ENCODE measurements at places on chromosomes 5 and 9. TPM values are rescaled to one million over a fixed set of nuclear protein-coding genes. Genes with fewer than 3 reads are reported as not detected.

Gene IL9
- not detected for total RNA-seq

Gene SHB
- not detected for total RNA-seq

Gene ZNF454
- not detected for total RNA-seq

Gene SPATA9
- total RNA-seq, result not detected

Gene BHMT
- not detected for total RNA-seq

Gene NR6A1
- 0.19 TPM for total RNA-seq

Gene IRGM
- 2.2 TPM for total RNA-seq

Gene PCDHA8
- total RNA-seq, result not detected

Gene TMEFF1
- not detected for total RNA-seq

Gene RLN1
- 2.6 TPM for total RNA-seq

Gene MSX2
- total RNA-seq, result 0.17 TPM

DNA sequence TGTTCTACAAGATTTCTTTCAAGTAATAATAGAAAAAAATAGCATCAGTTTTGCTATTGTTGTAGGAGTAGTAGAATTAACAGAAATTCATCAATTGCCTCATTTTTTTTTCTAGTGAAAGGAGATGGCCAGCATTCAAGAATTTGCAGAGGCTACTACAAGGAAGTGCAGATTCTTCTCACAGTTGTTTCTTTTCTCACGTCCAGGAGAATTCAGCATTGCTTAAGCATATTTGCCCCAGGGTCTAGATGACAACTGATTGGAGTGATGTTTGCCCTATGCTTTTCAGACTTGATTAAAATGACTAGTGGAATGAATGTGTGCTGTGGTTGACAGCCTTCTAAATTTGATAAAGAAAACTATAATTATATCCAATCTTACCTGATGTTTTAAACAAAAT lies 46.6 kb upstream of the SLC12A2 start:
- no peak for DNase-seq

DNA sequence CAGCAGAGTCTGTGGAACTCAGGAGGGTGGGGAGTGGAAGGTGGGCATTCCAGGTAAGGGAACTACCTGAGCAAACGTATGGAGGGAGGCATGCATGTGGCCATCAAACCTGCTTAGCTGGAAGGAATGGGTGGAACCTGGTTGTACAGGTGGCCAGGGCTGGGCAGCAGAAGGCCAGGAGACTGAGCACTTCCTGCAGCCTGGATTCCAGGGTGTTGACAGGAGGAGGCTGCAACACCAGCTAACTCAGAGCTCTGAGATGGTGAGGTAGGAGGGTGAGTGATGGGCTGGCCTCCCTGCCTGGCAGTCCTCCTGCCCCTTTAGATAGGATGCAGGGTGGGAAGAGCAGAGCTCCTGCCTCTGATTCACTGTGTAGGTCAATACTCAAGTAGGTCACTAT lies 92.5 kb upstream of the CPEB4 start:
- DNase-seq, result no peak

GRCh38 chr5:119694284-119694683 lies 64.9 kb downstream of the FAM170A start:
- no peak for DNase-seq

DNA sequence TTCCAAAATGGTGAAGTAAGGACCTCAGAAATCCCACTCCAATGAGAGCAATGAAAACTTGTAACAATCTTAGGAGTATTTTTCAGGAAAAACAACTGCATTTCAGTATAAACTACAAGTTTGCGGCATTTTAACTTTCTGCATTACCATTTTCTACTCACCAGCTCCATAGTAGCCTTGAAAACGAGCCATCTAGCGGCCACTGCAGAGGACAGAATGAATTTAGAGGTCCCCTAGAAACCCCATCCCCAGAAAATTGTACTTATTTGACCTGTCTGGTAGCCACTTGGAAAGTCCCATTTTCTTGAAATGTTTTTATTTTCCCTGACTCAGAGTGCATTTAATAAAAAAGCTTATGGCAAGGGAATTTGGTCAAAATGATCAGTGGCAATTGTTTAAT lies 205.4 kb upstream of the ITGA1 start:
- DNase-seq, result no peak

DNA sequence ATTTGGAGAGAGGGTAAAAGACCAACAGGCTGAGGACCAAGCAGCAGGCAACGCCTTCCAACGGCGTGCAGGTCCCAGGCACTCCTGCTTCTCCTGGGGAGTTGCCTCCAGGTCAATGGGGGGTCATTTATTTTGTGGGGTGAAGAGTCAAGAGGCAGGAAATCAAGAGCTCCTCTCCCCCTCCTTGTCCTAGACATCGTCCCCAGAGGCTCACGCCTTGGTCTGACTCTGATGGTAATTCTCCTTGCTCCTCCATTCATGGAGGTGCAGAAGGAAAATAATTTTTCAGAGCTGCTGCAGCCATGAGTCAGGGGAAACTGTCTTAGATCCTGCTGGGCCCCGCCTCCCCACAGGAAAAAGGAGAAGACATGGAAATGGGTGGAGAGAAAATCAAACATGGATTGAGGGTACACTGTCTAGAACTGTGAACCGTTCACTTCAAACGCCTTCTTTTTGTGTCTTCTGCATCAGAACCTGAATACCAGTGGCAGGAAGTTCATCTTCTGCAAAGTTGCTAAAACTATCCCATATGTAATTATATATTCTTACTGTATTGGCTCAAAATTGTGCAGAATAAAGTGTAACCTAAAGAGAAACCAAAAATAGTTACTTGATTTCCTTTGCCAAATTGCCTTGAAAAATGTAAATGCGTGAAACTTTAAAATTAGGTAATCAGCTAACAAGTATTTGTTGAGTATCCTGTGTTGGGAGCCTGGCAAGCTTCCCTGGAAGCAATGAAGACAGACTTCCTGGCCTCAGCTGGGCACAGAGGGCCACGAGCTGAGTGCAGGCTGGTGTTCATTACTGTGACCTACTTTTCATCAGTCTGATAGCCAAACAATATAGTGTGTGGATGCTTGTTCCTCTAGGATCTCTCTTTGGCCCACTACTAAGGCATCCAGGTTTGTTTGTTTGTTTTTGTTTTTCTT lies 142.0 kb downstream of the CMYA5 start:
- no peak for DNase-seq

DNA sequence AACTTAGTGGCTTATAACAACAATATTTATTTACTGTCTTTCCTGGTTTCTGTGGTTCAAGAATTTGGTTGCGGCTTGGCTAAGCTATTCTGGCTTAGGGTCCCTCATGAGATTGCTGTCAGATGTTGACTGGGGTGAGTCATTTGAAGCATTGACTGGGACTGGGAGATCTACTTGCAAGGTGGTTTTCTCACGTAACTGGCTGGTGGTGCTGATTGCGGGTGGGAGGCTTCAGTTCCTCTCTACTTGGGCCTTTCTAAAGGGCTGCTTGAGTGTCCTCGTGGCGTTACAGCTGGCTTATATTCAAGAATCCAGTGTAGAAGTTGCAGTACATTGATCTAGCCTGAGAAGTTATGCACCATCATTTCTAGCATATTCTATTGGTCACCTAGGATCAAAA lies 218.5 kb upstream of the ELAVL2 start:
- DNase-seq, result no peak

DNA sequence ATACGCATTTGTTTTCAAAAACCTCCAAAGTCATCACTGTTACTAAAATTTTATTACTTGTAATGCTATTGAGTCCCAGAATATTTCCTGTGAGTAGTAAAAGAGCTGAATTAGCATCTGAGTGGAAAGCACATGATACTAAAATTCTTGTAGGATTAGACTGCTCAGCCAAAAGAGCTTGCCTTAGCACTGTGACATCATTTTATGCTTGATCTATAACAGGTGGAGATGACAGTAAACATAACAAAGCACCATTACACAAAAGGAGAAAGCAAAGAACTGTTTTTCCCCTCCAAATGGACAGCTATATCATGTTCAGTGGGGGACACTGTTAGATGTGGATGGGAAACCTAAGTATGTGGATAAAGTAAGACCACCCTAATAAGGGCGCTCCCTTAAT lies 5.8 kb upstream of the JAK2 start:
- DNase-seq, result no peak

GRCh38 chr9:117424291-117424690 lies 9.4 kb upstream of the ASTN2 start:
- DNase-seq, result no peak

- peak; percentile 51 for DNase-seq
Measured at GRCh38 chr9:112751056-112751795, 666 bp downstream of the SNX30 start.

- no peak for DNase-seq
Measured at GRCh38 chr5:139378101-139378825, 4.8 kb downstream of the SLC23A1 start.

GRCh38 chr5:177468685-177469628 lies 4.5 kb downstream of the DBN1 start:
- no peak for DNase-seq

DNA sequence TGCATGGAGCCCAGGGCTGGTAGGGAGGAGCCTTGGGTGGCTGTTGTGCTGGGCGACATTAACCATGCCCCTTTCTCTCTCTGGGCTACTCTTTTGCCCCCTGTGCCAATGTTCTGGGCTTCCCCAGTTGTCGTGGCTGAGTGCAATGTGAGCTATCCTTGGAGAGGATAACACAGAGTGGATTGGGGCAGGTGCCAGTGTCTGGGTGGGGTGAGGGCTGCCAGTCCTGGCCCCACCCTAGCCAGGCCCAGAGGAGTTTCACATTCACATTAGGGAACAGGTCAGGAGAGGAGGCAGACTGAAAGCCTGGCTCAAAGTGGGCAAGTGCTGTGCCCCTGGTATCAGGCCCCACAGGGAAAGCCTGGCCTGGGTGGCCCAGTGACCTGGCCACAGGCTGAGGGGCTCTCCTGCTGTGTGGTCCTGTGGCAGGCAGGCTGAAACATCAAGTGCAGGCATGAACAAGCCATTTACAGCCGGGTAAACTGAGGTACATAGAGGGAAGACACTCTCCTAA lies 7.5 kb upstream of the NDST1 start:
- no peak for DNase-seq

GRCh38 chr5:158727771-158728311 lies 371.9 kb downstream of the EBF1 start:
- DNase-seq, result no peak

GRCh38 chr5:72786676-72787075 lies 29.8 kb upstream of the TNPO1 start:
- no peak for DNase-seq

DNA sequence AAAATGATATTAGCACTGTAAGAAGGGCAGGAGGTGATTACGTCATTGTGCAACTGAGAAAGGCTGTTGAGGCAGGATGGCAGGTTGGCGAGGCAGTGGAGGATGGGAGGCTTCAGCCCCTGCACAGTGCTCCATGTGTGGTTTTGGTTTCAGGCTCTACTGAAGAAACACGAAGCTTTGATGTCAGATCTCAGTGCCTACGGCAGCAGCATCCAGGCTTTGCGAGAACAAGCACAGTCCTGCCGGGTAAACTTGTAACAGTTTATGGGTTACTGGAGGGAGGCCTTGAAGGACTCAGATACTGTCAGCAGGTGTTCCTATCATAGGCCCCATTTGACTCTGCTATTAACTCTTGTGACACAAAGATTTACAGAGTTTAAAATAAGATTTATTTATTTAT lies 35.1 kb downstream of the SPTAN1 start:
- peak; percentile 82 for DNase-seq

- no peak for DNase-seq
Measured at GRCh38 chr5:122129306-122129705, at the start of gene ZNF474. ZNF474 (plus strand) TSS chr5:122129546; CDS start chr5:122151991, 22,445 bp downstream.

GRCh38 chr5:118953652-118954005 lies 34.7 kb downstream of the DTWD2 start:
- DNase-seq, result no peak

DNA sequence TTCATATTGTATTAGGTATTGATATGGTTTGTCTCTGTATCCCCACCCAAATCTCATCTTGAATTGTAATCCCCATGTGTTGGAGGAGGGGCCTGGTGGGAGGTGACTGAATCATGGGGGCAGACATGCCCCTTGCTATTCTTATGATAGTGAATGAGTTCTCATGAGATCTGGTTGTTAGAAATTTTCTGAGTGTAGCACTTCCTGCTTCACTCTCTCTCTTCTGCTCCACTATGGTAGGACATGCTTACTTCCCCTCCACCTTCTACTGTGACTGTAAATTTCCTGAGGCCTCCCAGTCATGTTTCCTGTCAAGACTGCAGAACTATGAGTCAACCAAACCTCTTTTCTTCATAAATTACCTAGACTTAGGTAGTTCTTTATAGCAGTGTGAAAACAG lies 187.4 kb upstream of the SLC24A2 start:
- peak; percentile 44 for DNase-seq

GRCh38 chr5:93299681-93300308 lies 281.2 kb downstream of the NR2F1-AS1 start:
- no peak for DNase-seq

GRCh38 chr5:149435015-149435376 lies 55.9 kb upstream of the IL17B start:
- no peak for DNase-seq

- no peak for DNase-seq
Measured at GRCh38 chr5:172050080-172050479, 43.6 kb upstream of the FBXW11 start.

DNA sequence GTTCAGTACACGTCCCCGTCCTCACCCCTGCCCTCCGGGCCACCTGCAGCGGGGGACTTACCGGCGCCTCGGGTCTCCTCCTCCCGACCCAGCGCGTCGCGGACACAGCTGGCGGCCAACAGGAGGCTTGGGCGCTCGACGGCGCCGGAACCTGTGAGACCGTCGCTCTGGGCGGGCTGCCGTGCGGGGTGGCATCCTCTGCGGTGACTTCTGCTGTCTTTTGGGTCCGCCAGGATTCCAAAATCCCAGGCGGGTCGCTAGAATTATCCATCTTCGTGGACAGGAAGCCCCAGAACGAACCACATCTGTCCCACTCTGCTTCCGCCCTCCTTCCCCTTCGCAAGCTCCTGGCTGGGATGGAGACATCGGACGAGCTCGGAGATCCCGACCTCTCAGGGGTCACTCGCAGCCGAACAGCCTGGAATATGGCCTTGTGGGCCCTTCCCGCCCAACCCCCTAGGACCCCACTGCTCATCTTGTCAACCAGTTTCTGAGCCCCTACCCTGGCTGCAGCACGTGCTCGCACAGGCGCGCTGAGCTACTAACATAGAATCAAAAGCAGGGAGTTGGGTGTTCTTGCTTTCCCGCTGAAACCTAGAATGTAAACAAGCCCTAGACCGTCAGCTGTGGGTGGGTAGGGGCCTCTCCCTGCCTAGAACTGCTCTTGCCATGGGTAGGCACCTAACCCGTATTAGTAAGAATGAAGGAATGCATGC lies 947 bp upstream of the MARCHF3 start:
- peak; percentile 22 for DNase-seq

DNA sequence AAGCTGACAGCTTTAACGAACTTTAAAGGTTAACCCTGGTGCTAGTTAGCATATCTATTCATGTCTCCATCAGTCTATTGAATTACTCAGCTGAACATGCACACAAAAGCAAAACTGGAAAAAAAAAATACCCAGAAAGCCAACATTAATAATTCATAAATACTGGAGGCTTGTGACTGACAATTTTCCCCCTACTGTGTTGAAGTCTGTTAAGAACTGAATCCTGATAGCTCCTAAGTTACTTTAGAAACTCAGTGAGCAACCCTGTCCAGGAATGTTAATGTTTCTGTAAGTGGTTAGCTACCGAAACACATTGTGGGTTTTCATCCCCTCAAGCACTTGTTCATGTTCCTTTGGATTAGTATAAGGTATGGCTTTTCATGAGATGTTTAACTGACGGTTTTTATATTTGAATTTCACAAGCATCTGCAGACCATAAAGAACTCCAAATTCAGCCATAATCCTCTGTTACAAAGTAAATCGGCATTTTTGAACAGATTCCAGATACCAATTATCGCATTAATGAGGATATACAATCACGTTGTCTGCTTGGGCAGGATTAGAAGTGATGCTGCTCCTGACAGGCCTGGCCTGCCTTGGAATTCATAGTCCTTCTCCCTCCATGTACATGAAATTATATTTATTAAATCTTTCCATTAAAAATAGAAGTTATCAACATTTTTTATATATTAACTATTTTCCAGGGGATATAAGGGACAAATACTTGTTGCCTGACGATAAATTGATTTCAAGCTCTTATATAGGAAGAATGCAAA lies 331.2 kb downstream of the TLE4 start:
- no peak for DNase-seq

All from activated CD4-positive, alpha-beta T cell treated with anti-CD3 and anti-CD28 coated beads, Interleukin-2, amount 10 ng/mL, durations not matched to agents 7 days and 5 days (primary cell).